ENCODE measurements at places on chromosomes 6 and 20. TPM values are rescaled to one million over a fixed set of nuclear protein-coding genes. Genes with fewer than 3 reads are reported as not detected.

GRCh38 chr6:26240157-26241032, 124.6 kb upstream of the BTN3A2 start:
- DNase-seq, result peak; percentile 81

GRCh38 chr6:137011406-137011805, 33.4 kb downstream of the IL20RA start:
- DNase-seq, result no peak

DNA sequence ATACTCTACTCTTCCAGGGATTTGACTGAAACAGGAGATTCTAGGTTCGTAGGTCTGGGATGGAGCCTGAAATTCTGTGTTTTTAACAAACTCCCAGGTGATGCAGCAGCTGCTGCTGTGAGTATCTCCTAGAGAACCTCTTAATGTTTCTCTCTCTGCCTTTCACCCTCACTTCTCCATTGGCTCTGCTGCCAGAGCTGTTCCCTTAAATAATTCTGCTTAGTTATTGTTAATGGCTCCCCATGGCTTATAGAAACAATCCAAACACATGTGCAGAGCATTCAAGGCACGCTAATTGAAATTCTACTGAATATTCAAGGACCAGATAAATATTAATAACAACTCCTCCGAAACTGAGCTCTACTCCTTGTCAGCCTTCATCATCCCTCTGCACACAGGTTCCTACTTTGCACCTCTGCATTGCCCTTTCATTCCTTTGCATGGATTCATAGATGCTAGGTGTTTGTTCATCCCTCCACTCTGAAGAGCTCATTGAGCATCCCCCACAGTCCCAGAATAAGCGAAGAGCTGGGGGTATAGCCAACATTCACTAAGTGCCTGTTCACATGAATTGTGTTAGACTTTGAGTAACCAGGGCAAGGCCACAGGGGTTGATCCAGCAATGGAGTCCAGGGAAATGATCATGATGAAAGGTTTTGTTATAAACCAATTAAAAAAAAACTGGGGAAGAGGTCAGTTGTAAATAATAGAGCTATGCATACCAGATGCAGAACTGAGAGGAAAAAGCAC, 488.4 kb upstream of the JAG1 start:
- no peak for DNase-seq

OR2J1 gene
- total RNA-seq, result not detected

- no peak for DNase-seq
Observed at GRCh38 chr6:14280006-14280510, 162.5 kb downstream of the CD83 start.

LY6G6F gene
- not detected for total RNA-seq

AGPAT4 gene
- 20.2 TPM for total RNA-seq
